Activated CD8-positive, alpha-beta T cell treated with anti-CD3 and anti-CD28 coated beads for 36 hours (primary cell): ENCODE measurements at places on chromosomes 5 and 9. TPM values are rescaled to one million over a fixed set of nuclear protein-coding genes. Genes with fewer than 3 reads are reported as not detected.

PCDHB12 gene
- not detected for total RNA-seq

QSOX2 gene
- total RNA-seq, result 21.5 TPM

FNBP1 gene
- total RNA-seq, result 268 TPM

HACD4 gene
- total RNA-seq, result 4.0 TPM

PCDHGA8 gene
- total RNA-seq, result not detected

CDH10 gene
- total RNA-seq, result not detected

SH3GL2 gene
- not detected for total RNA-seq

PPP3R2 gene
- not detected for total RNA-seq

HINT2 gene
- 53.4 TPM for total RNA-seq

CACFD1 gene
- total RNA-seq, result 1.3 TPM

TMEM171 gene
- total RNA-seq, result not detected

PPP2CA gene
- total RNA-seq, result 147 TPM

LRRC14B gene
- total RNA-seq, result 0.16 TPM

ADCY2 gene
- total RNA-seq, result not detected
